ENCODE measurements at places on chromosomes 4 and X.

GRCh38 chrX:13412208-13412600, 92.4 kb upstream of the ATXN3L start:
- DNase-seq: no peak

GRCh38 chr4:13633671-13634070, 6.1 kb upstream of the BOD1L1 start:
- no peak for DNase-seq

GRCh38 chr4:38803833-38804653, 548 bp downstream of the TLR1 start:
- DNase-seq: no peak

DNA sequence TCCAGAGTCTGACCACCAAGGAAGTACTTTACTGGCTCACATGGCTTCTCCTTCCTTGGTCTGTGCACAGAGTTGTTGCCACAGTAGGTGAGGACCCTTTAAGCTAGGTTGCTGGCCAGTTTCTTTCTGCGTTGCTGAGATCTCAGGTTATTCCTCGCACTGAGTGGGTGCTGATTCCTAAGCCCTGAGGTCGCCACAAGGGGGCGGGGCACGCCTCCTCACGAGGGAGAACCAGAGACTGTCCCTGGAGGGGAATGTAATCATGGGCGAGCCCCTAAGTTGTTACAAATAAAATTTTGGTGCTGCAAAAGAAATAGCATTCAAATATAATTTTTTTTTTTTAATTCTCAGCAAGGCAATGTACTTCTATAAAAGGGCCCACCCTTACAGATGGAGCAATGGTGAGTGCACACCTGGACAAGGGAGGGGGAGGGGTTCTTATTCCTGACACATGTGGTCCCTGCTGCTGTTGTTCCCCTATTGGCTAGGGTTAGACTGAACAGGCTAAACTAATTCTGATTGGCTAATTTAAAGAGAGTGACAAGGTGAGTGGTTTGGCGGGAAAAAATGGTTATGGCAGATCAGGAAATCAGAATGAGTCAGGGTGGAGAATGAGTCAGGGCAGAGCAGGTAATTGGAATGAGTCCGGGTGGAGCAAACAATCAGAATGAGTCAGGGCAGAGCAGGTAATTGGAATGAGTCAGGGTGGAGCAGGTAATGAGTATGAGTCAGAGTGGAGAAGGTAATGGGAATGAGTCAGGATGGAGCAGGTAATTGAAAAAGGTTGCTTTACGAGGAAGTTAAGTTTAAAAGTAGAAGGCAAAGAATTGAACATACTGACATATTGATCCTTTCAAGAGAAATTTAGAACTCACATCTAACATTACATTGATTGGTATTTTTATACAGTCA, 107.5 kb downstream of the VSIG4 start:
- no peak for DNase-seq

DNA sequence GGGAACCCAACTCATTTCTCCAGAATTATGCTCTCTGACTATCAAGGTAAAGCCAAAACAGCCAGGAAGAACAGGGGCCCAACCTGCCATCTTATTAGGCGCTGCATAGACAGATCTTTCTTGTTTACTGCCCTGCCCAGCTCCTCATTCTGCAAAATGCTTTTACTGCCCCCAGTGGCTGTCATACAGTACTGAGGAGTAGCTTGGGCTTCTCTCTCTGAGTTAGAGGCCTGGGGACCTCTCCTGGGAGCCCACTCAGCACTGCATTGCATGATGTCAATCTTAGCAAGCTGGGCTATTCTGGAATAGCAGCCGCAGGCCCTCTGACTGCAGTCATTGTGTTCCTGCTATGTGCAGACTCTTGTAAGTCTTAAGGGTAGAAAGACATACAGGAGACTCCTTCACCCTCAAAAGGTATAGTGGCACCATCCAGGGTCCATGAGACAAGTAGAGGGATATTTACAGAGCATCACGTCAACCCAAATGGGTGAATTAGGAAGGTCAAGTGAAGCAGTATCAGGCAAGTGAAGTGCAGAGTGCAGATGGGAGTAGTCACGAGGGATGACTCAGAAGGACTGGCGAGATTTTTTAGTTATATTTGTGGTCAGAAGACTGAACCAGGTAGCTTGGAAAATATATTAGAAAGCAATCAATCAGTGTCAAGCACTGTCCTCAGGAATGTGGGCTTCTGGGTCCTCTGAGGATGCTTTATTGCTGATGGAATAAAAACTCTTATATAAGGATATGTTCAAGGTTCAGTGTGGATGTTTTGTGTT, 294.1 kb upstream of the SFRP2 start:
- DNase-seq: no peak

GRCh38 chrX:119784747-119785446, 6.5 kb downstream of the RPL39 start:
- DNase-seq: no peak

DNA sequence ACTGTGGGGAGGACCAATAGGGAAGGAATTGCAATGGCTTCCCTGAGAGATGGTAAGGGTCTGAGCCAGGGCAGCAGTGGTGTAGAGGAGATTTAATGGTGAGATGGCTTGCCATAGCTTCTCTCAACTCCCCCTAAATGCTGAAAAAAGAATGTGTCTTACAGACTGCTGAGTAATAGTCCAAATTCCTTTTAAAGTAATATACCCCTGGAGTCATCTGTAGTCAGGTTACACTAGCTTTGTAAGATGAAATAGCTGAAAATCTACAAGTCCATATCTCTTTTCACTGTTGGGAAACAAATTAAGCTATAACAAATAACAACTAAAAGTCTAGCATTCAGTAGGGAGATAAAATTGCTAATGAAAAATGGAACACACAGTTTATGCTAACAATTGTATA, 33.5 kb downstream of the MAPK10 start:
- DNase-seq: no peak

DNA sequence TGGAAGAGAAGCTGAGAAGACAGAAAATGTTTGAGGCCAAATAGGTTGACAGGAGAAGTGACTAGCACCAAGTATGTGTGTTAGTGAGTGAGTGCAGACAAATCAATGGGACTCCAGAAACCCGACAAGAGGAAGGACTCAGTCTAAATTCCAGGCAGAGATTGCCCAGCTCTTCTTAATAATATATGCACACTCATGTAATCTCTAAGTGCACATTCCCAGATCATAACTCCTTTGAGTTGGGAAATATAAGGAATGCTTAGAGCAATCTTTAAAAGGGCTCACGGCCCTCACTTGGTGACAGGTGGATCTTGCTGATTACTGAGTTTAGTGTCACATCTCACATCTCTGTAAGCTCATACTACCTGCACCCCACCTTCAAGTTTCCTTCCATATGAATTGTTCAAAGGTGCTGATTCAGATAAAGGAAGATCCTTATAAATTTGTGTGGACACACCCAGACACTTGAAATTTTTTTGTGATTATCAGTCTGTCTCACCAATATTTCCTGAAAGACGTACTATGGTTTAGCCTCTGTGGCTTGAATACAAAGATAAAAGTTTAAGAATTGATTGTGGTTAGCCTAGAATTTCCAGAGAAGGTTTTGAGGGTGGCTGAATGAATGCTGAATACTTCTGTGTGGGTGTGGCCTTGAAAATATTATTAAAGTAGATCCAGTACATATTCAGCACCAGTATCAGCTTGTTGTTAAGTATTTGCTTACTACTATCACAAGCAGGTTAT, 205.1 kb upstream of the UGT8 start:
- no peak for DNase-seq

- no peak for DNase-seq
Observed at GRCh38 chr4:144799486-144799885, 153.5 kb downstream of the HHIP start.

GRCh38 chr4:11765849-11766453, 337.3 kb upstream of the HS3ST1 start:
- DNase-seq: no peak

- no peak for DNase-seq
Observed at GRCh38 chrX:459611-460010, 72.9 kb upstream of the PPP2R3B start.

DNA sequence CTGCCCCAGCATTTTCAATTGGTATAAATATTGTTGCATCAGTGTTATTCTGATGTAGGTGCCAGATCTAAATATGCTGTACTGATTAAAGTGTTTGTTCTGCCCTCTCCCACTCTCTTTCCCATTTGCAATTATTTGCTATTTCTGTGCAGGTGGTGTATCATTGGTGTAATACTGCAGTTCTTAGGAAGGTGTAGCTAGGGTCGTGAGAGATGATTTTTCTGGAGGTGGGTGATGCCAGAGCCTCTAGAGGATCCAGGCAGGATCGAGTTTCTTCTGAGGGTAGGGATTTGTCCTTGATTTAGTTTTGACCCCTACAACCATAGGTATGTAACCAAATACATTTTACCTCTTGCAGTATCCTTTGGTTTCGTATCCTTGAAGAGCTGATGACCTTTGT, 1.9 kb downstream of the SMAD1 start:
- peak; percentile 73 for DNase-seq

GRCh38 chrX:10617186-10617998, 3.0 kb downstream of the MID1 start:
- DNase-seq: no peak

DNA sequence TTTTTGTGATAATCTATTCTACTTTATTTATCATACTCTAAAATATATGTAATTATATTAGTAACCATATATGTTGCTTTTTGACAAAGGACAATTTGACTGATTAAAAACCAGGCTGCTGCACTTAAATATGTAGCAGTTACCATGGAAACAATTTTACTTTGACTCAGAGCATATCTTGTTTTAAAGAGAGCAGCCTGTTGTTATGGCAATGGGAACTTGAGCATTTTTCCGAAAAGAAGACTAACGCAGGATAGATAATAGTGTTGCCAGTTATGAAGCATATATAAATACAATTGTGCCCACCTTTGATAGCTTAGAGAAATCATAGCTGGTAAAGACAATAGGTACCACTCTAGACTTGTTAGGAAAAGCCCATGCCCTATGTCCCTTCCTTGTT, 283.0 kb downstream of the GASK1B start:
- DNase-seq: no peak

GRCh38 chr4:7414736-7415510, 19.8 kb downstream of the PSAPL1 start:
- no peak for DNase-seq

- DNase-seq: no peak
Observed at GRCh38 chr4:140774510-140774909, 18.3 kb upstream of the TBC1D9 start.

- no peak for DNase-seq
Observed at GRCh38 chr4:82479562-82479961, 49.2 kb downstream of the ENOPH1 start.

DNA sequence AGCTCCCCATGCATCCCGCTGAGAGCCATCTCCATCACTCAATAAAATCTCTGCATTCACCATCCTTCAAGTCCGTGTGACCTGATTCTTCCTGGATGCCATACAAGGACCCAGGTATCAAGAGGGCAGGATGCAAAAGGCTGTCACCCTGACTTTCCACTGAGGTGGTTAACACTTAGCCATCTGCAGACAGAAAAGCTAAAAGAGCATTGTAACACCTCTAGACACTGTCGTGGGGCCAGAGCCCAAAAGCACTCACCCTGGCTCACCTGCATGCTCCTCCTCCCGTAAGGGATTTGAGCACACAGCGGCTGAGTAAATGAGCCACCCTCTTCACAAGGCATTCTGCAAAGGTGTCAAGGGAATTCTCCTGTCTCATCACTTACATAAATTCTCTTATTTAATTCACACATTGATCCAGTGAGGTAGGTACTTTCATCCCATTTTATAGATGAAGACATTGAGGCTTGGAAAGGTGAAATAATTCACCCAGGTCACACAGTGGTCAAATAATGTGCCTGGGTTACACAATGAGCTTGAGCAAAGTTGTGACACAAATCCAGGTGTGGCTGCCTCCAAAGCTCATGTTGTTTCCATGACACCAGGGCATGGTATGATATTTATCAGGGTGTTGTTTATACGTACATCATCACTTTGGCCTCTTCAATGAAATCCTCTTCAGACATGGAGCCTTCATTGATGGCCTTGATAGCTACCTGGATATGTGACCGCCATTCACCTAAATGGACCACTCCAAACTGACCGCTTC, 48.0 kb downstream of the TXK start:
- DNase-seq: no peak

GRCh38 chr4:84944947-84945346, 21.5 kb downstream of the WDFY3 start:
- DNase-seq: no peak

DNA sequence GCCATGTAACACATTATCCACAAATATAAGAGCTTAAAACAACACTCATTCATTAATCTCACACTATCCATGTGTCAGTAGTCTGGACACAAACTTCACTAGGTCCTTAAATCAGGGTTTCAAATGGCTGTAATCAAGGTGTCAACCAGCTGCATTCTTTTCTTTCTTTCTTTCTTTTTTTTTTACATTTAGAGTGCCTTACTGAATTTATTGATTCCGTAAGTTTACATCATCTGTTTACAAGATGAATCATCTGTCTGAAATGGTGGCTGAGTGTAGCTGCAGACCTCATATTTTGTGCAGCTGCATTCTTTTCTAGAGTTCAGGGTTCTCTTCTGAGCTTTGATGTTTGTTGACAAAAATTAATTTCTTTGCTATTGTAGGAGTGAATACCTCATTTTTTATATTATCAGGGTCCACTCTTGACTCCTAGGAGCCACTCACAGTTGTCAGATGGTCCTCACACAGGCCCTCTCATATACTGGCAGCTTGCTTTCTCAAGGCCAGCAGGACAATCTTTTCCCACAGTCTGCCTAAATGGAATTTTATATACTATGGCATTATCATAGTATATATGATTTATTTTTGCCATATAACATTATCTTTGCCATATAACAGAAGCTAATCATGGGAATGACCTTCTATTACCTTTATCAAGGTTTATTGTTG, 37.8 kb downstream of the SPOCK3 start:
- no peak for DNase-seq

DNA sequence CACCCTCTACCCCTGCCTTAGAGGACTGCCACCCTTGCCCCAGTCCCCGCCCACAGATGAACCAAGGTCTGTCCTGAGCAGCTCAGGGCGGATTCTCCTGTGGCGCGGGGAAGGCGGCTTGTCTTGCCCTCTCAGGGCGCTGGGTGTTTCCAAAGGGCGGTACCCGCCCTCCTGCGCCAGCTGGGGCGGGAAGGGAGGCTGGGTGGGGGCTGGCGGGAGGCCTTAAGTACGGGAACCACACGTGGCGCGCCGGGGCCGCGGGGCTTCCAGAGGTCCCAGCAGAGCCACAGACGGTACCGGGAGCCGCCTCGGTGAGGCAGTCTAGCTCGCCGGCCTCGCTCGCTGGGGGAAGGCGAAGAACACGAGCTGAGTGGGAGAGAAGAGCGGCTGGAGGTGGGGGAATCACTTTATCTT, 361.1 kb downstream of the MID1IP1 start:
- DNase-seq: no peak

DNA sequence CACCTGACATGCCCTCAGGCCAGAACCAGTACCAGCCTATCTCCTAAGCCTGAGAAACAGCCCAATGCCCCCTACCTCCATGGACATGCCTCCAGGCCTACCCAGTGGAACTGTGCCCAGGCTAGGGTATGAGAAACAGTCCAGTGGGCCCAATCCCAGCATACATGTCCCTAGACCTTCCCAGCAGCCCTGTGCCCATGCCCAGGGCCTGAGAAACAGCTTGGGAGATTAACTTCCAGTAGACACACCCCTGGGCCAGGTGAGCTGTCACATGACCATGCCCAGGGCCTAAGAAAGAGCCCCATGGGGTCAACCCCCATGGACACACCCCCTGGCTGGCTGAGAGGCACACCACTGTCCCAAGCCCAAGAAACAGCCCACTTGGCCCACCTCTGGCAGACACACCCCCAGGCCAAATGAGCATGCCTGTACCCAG, 78.8 kb downstream of the CBR4 start:
- DNase-seq: no peak

GRCh38 chr4:16001484-16001858, 38.5 kb upstream of the FGFBP2 start:
- DNase-seq: peak; percentile 10

Data from NCI-H1930 (cell line).